ENCODE measurements at places on chromosomes 2 and 18.

- no peak for DNase-seq
These were observed 176.0 kb downstream of the PDE11A start for GRCh38 chr2:177896587-177896986.

- DNase-seq, result no peak
These were observed 4.3 kb downstream of the PAX8 start for GRCh38 chr2:113274432-113274831.

DNA sequence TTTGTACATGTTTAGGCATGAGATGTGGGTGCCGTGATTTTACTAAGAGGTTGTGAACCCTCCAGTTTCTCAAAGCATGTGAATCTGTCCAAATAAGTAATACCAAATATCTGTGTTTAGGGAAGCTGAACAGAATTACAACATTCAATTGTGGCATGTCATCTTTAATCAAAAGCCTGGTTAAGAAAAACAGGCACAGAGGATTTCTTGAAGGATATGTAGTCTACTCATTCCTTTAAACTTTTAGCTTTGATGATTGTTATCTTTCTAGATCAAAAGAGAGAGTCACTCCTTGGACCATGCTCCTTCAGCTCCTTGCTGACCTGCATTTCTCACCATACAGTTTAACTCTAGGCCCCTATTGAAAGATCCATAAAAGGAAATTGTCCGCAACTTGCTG, 296.8 kb downstream of the STK39 start:
- no peak for DNase-seq

DNA sequence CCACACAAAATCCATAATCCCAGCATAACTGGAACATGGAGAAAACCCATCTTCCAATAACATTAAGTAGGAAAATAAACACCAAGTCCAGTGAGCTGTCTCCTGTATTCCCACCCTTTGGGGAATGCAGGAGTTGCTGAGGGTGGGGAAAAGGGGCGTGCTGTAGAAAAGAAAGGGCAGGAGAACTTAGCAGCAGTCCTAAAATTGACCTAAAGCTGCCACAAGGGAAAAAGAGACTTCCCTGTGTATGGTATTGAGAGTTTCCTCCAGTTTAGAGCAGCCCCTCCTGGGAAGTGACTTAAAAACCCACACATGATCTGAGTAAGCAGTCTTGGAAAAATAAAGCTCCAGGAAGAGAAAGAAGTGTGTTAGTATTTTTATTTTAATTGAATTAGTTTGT, 428.8 kb downstream of the THSD7B start:
- DNase-seq, result no peak

All from activated T-helper 9 cell treated with anti-CD3 and anti-CD28 coated beads, Interleukin-2, amount 50 U/mL, for 16 hours (primary cell).